Hematopoietic multipotent progenitor cell treated with erythropoietin and hydrocortisone succinate and interleukin-3 and kit ligand, for 8 days (in vitro differentiated cells): ENCODE measurements at places on chromosomes 6 and 20.

DNA sequence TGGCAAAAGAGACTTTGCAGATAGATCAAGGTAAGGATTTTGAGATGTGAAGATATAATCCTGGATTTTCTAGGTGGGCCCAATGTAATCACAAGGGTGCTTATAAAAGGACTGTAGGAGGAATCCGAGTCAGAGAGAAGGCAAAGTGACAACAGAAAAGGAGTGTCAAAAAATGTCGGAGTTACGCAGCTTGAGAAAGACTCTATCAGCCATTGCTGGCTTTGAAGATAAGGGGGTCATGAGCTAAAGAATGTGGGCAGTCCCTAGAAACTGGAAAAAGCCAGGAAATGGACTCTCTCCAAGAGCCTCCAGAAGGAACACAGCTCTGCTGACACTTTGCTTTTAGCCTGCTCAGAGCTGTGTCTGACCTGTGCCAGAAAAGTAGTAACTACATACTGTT lies 8.7 kb upstream of the RWDD1 start:
- DNase-seq: peak; percentile 56

- DNase-seq: no peak
Measured at GRCh38 chr6:39753725-39754045, 28.5 kb upstream of the KIF6 start.

- no peak for DNase-seq
Measured at GRCh38 chr6:163214259-163214658, 200.3 kb upstream of the QKI start.

GRCh38 chr6:113137426-113137825 lies 719.7 kb upstream of the MARCKS start:
- DNase-seq: no peak

DNA sequence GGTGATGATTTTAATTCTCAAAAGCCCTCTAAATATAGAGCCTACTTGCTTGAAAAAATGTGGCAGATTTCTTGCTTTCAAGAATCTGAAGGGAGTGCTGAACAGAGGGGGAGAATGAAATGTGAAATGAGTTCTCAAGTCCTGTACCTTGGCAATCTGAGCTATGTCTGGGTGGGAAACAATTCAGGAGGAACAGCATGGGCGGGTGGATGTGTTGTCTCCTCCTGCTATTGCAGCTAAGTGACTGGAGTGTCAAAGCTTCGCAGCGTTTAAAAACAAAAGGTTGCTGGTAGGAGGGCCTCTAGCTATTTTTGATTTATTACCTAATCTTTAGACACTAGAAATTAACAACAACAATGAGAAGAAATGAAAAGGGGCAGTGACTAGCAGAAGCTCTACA lies 102.5 kb upstream of the ARG1 start:
- no peak for DNase-seq

- DNase-seq: no peak
Measured at GRCh38 chr6:111474106-111474505, 8.9 kb downstream of the REV3L start.

DNA sequence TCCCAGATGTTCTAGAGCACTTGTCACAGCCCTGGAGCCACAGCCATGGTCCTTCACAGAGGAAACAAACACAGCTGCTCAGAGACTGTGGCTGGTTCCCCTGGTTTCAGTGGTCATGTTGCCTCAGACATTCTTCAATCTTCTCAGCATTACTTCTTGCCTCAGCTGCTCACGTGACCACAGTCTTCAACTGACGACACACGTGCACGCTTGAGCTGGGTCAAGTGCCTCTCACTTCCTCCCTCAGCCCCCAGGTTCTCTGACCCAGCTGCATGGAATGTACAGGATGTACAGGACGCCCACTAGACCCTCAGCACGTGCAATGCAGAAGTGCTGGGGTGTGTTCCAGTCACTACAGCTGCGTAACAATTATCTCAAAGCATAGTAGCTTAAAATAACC lies 159.8 kb upstream of the GGTLC1 start:
- DNase-seq: peak; percentile 21

- DNase-seq: peak; percentile 75
Measured at GRCh38 chr6:163554663-163555062, 140.1 kb downstream of the QKI start.

- DNase-seq: no peak
Measured at GRCh38 chr20:59082981-59083380, 40.4 kb upstream of the PRELID3B start.

GRCh38 chr6:20952699-20953474 lies 418.6 kb downstream of the CDKAL1 start:
- no peak for DNase-seq

DNA sequence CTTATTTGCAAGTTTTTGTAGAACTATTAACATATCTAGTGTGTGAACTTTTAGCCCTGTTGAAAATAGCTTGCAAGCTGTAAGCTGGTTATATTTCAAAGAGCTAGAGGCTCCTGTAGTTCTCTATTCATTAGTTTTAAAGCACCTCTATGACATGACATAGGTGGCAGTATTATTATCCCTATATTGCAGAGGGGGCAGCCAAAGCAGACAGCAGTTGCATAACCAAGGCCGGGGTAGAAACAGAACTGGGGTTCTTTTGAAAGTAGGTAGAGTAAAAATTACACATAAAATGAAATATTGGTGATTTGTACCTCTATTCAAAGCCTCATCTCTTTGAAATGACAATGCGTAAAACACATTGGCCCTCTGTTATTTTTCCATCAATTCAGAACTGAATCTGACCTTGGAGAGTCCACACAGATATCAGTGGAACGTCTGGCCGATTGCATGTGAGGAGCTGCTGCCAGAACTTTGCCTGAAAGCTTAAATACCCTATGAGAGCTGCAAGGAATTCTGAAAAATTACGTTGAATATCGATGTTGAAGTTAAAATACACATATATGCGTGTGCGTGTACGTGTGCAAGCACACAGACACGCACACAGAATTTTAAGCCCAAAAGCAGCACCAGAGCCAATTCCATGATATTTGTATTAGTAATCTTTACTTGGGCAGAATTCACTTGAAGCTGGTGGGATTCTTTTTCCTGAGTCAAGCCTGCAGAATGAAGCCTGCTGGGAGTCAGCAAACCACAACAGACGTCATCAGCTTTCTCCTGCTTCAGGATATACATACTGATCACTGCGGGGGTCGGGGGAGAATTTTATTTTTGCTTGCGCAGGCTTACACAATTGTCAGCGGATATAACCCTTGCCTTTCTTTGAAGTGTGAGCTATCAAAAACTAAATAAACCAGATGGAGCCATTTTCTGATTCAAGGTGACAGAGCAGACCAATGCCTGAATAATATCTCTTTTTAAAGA lies 163.2 kb downstream of the PDE7B start:
- no peak for DNase-seq

DNA sequence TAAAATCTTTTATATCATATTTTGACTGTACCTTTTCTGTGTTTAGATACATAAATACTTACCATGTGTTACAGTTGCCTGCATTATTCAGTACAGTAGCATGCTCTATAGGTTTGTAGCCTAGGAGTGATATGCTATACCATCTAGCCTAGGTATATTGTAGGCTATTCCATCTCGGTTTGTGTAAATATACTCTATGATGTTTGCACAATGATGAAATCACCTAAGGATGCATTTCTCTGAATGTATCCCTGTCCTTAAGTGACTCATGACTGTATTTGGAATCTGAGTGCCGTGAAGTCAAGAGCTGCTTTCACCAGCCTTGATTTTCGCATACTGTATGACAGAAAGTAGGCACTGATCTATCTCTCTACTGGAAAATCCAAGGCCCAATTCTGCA lies 129.9 kb downstream of the UTRN start:
- DNase-seq: no peak

DNA sequence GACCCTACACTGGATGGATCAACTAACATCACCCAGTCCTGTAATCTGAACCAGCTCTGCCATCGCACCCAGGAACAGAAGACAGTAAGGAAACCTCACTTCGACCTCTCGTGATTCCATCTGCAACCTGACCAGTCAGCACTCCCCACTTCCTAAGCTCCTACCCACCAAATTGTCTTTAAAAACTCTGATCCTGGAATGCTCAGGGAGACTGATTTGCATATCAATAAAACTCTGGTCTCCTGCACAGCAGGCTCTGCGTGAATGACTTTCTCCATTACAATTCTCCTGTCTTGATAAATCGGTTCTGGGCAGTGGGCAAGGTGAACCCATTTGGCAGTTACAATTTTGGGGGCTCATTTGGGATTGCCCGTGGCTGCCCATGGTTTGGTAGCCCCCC lies 18.3 kb upstream of the AGPAT4 start:
- no peak for DNase-seq

- DNase-seq: peak; percentile 41
Measured at GRCh38 chr6:9412951-9413559, 977.7 kb upstream of the SLC35B3 start.

- no peak for DNase-seq
Measured at GRCh38 chr20:47038566-47039560, 144.2 kb downstream of the EYA2 start.

- DNase-seq: no peak
Measured at GRCh38 chr6:138891255-138891986, 95.5 kb downstream of the ECT2L start.

DNA sequence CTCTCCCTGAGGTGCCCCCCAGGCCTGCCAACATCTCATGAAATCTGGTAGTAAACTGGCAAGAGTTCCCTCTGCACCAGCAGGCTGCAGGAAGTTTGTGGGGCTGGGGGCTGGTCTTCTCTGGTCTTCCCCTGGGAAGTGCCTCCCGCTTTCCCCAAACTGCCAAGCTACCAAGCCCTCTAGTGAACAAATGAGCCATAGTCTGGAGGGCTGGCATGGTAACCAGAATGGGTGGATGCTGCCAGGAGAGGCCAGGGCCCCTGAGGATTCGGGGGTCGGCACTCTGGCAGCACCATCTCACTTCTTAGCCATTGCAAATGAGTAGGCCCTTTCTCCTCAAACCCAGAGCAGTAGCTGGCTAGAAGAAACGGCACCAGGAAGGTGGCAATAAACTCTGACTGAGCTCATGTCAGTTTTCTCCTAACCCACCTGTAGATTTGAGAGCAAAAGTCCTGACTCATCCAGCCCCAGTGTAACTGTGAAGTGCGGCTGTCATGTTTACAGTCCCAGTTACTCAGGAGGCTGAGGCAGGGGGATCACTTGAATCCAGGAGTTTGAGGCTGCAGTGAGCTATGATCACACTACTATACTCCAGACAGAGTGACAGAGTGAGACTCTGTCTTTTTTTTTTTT lies 35.9 kb downstream of the ZC3H12D start:
- DNase-seq: no peak

- DNase-seq: no peak
Measured at GRCh38 chr20:37330316-37330715, 15.6 kb upstream of the SRC start.

- DNase-seq: peak; percentile 63
Measured at GRCh38 chr6:15296735-15297134, 50.9 kb downstream of the JARID2 start.

- DNase-seq: no peak
Measured at GRCh38 chr6:125299257-125299656, 2.5 kb downstream of the HDDC2 start.

GRCh38 chr6:33799454-33800113 lies 4.2 kb downstream of the MLN start:
- no peak for DNase-seq

GRCh38 chr20:22577515-22578220 lies 6.7 kb downstream of the FOXA2 start:
- no peak for DNase-seq
